ENCODE measurements at places on chromosomes 12 and 14. TPM values are rescaled to one million over a fixed set of nuclear protein-coding genes. Genes with fewer than 3 reads are reported as not detected.
A peak's percentile ranks its signal among the peaks of the same experiment; 100 is the strongest.

The PLXNC1 gene
- 4.0 TPM for total RNA-seq

The IPO4 gene
- 64.2 TPM for total RNA-seq

The KANSL2 gene
- 37.9 TPM for total RNA-seq

The KRT79 gene
- not detected for total RNA-seq

The HOXC10 gene
- total RNA-seq: not detected

DNA sequence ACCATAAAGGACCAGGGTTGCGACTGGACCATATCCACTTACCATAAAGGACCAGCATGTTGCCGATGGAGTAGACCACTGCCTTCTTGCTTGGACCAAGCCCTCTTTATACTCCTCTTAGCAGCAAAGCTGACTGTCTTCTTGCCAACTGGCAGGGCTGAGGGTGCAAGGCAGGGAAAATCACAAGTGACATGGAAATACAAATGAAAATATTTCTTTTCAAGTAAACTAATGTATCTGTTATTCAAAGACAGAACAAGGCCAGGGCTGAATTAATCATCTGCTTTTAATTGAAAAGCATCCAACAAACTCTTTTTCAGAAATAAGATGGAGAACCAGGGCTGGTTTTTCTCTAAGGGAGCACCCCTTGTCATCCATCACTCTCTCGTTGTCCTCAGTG lies at the start of gene CELA1:
TSS of gene CELA1 (minus strand) at position 99 of the 400 bp plus-strand sequence. CDS start at position 58, 41 bp downstream.
- no peak for DNase-seq
- no peaks in the 10 kb centered on the region for H3K27me3 ChIP-seq
- peaks cover 9% of the 10 kb centered on the region for H3K4me1 ChIP-seq
- H3K4me3 ChIP-seq: no peak within 1 kb of the TSS
- no peaks in the 10 kb centered on the region for H3K36me3 ChIP-seq

- H3K27ac ChIP-seq: no peak overlapping the region
- no peaks in the 10 kb centered on the region for H3K27me3 ChIP-seq
- no peak for DNase-seq
- peaks cover 47% of the 10 kb centered on the region for H3K4me1 ChIP-seq
- no peak overlapping the region for H3K4me3 ChIP-seq
- no peaks in the 10 kb centered on the region for H3K36me3 ChIP-seq
Measured at GRCh38 chr12:55037351-55037987, 17.7 kb downstream of the NEUROD4 start.

DNA sequence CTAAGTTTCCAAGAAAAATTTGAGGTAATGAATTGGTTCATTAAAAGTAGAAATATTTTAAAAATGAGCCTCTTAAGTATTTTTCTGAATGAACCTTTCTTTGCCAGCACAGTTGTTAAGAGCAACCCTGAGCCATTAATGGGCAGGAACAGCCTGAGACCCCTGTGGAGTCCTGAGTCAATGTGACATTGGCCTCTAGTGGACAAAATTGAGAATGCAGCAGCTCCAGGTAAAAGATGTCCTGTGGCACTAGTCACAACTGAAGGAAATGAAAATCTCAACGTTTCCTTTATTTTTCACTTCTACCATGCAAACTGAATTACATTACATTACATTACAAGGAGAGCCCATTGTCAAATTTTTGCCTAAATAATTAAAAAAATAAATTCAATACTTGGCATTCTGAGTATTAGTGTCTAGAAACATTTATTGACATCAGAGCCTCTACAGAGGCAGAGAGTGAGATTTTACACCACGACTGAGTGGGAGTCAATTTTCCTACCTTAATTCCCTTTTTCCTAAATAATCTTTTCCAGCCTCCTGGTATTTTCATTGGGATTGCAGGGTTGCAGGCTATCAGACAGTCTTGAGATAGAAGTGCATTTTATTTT lies 135.7 kb downstream of the PPM1H start:
- H3K4me1 ChIP-seq: no peaks in the 10 kb centered on the region
- H3K27me3 ChIP-seq: no peaks in the 10 kb centered on the region
- H3K36me3 ChIP-seq: no peaks in the 10 kb centered on the region

GRCh38 chr12:117671734-117672133 lies 297.1 kb downstream of the KSR2 start:
- DNase-seq: peak; percentile 8
- no peaks in the 10 kb centered on the region for H3K36me3 ChIP-seq
- no peak overlapping the region for H3K4me3 ChIP-seq
- H3K4me1 ChIP-seq: no peaks in the 10 kb centered on the region
- no peak overlapping the region for H3K27ac ChIP-seq

GRCh38 chr12:94289461-94290312 lies 141.3 kb downstream of the PLXNC1 start:
- H3K27ac ChIP-seq: no peak overlapping the region
- no peak overlapping the region for H3K4me3 ChIP-seq
- no peak for DNase-seq
- peaks cover 10% of the 10 kb centered on the region for H3K36me3 ChIP-seq

- H3K4me3 ChIP-seq: no peak overlapping the region
- no peaks in the 10 kb centered on the region for H3K4me1 ChIP-seq
- no peaks in the 10 kb centered on the region for H3K36me3 ChIP-seq
- no peaks in the 10 kb centered on the region for H3K27me3 ChIP-seq
Measured at GRCh38 chr12:23753628-23754365, 195.7 kb downstream of the SOX5 start.

DNA sequence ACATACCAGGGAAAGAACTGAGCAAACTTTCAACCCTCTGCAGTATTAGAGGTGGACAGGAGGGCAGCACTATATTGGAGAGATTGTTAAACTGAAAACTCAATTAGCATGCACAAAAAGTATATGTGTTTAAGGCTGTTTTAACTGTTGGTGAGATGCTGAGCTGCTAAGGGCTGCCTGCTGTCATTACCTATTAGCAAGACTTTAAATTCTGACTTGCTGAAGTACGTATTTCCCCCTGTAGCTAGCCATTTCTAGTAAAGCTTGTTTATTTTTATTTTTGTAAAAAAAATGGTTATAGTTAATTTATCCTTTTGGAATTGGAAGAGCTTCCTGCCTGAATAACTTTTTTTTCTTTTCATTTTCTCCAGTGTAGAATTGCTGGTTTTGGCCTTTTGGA lies 92.2 kb downstream of the CACNA1C start:
- no peaks in the 10 kb centered on the region for H3K36me3 ChIP-seq
- H3K4me1 ChIP-seq: no peaks in the 10 kb centered on the region
- peaks cover 2% of the 10 kb centered on the region for H3K27me3 ChIP-seq
- H3K27ac ChIP-seq: no peak overlapping the region
- no peak for DNase-seq
- H3K4me3 ChIP-seq: no peak overlapping the region

- DNase-seq: no peak
- H3K36me3 ChIP-seq: no peaks in the 10 kb centered on the region
- H3K4me1 ChIP-seq: no peaks in the 10 kb centered on the region
- no peak overlapping the region for H3K27ac ChIP-seq
- H3K27me3 ChIP-seq: no peaks in the 10 kb centered on the region
Measured at GRCh38 chr12:50314636-50315312, 31.5 kb upstream of the LIMA1 start.

- H3K4me1 ChIP-seq: no peaks in the 10 kb centered on the region
- H3K27ac ChIP-seq: no peak overlapping the region
- H3K36me3 ChIP-seq: no peaks in the 10 kb centered on the region
- H3K27me3 ChIP-seq: no peaks in the 10 kb centered on the region
- H3K4me3 ChIP-seq: no peak overlapping the region
- no peak for DNase-seq
Measured at GRCh38 chr12:19165451-19165850, 35.9 kb downstream of the PLEKHA5 start.

DNA sequence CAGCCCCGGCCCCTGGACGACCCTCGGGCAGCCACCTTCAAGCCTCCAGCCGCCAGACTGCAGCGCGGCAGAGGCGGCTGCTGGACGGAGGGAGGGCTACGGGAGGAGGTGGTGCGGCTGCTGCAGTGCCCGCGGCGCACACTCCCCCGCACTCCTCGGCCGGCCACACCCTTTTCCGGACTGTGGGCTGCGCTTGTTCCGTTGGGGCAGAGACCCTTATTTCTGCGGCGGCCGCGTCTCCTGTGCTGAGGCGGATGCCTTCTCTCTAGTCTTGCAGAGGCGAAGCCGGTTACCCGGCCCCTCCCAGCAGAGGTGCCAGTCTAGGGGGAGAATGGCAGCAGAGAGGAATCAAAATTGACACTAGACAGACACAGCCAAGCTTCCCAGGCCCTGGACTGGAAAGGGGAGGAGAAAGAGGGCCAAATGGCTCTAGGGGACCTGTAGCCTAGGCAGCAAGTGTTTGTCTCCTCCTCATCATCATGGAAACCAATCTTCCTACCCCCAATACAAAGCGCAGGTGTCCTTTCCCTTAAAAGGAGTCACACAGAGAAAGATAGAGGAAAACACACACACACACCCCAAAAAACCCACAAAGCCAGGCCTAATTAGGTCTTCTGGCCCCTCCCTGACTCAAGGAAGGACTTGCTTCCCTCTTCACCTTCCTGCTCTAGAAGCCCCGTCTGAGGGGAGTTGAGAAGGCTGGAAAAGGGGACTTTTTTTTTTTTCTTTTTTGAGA lies 1.3 kb downstream of the ESYT1 start:
- H3K4me3 ChIP-seq: peak overlapping the region; percentile 91
- peaks cover 60% of the 10 kb centered on the region for H3K4me1 ChIP-seq
- peaks cover 36% of the 10 kb centered on the region for H3K36me3 ChIP-seq
- DNase-seq: peak; percentile 66

DNA sequence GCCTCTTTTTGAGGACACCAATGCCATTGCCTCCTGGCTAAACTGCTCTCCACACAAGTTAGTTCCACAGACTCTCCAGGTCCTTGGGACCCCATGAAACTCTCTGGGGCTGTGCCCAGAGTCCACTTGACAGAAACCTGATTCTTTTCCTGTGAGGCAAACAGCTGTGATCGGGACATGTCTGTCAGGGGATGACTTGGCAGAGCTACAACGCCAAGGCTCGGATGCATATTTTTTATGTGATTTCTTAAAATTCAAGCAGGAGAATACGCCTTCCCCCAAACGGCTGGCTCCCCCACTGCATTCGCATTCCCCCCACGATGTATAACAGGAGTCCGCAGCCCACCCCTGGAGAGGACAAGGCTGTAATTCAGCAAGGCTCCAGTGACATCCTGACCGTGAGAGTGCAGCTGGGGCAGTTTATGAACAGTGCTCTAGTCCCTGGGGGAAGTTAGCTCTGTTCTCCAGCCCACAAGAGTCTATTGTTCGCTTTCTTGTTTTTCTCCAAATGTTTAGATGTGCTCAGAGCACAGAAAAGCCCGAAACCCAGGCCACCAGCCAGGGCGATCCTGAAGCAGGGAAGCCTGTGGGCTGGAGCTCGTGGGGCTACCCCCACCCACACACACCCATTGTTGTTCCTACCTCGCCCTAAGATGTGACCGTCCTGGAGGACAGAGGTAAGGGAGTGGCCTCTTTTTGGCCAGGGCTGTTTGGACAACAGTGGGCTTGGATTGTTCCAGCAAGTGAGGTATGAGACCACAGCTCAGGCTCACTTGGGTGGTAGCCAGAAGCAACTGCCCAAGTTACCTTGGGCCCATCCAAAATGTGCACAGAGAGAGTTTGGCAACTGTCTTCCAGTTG lies 159.5 kb downstream of the ZFP36L1 start:
- H3K4me1 ChIP-seq: peaks cover 6% of the 10 kb centered on the region
- no peak for DNase-seq
- H3K27ac ChIP-seq: no peak overlapping the region
- no peaks in the 10 kb centered on the region for H3K36me3 ChIP-seq

- DNase-seq: no peak
- no peaks in the 10 kb centered on the region for H3K36me3 ChIP-seq
- peaks cover 67% of the 10 kb centered on the region for H3K4me1 ChIP-seq
- H3K27me3 ChIP-seq: no peaks in the 10 kb centered on the region
- peak overlapping the region; percentile 77 for H3K4me3 ChIP-seq
Measured at GRCh38 chr12:9793779-9794395, 33.2 kb upstream of the CD69 start.

DNA sequence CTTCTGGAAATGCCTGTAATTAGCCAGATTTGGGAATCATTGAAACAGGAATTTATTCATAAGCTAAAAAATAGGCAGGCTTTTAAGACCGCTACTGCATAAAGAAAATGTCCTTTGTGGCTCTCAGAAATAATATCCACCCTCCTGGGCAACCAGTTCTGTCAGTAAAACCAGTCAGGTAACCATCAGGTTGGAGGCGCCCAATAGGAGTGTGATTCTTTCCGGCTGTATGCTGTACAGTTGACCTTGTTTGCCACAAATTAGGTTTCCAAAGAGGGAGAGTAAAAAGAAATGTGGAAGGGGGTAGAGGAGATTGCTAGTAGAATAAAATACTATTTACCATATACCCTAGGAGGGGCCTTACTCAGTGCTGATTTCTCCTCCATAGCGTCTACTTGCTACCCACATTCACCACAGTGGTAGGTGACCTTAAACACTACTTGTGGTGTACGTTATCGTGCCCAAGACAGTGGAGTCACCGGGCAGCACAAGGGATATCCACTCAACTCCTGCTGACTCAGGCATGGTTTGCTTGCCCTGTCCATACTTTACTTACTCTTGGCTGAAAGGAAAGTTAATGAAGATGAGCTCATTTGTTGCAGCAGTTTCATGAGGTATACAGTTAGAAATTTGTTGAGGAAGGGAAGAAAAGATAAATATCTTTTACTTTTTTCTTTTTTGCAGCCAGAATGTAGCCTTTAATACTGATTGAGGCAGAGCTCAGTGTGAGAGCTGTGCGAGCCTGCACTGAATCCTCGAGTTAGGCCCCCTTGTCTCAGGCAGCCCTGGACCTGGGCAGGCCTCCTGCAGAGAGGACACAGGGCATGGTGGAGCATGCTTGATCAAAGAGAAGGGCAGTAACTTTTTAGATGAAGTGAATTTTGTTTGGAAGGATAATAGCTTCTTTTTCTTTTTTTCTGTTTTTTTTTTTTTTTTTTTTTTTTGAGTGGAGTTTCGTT lies 76.7 kb downstream of the DIP2B start:
- H3K27me3 ChIP-seq: no peaks in the 10 kb centered on the region
- H3K4me1 ChIP-seq: peaks cover 27% of the 10 kb centered on the region
- no peak for DNase-seq
- H3K36me3 ChIP-seq: peaks cover 1% of the 10 kb centered on the region

DNA sequence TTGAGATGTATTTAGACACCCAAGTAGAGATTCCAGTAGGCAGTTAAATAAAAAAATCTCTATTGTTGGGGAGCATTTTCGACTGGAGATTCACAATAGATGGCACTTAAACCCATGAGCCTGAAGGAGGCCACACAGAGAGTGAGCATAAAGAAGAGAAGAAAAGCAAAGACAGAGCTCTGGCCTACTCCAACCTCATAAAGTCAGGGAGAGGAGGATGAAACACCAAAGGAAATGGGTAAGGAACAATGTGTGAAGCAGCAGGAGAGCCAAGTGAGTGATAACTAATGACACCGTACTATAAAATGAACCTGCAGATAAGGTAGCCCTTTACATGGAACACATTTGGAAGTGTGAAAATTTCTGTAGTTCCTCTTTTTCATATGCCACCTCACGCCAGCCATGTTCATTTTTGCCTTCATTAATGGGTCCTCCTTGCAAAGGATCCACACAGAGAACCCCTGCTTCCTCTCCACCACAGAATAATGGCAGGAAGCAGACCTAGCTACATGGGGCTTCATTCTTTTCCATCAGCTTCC lies 150.0 kb upstream of the SYT10 start:
- H3K36me3 ChIP-seq: no peaks in the 10 kb centered on the region
- H3K4me3 ChIP-seq: no peak overlapping the region
- H3K4me1 ChIP-seq: no peaks in the 10 kb centered on the region
- DNase-seq: no peak
- no peak overlapping the region for H3K27ac ChIP-seq

- no peak for DNase-seq
- no peak overlapping the region for H3K4me3 ChIP-seq
- H3K4me1 ChIP-seq: no peaks in the 10 kb centered on the region
- no peak overlapping the region for H3K27ac ChIP-seq
- H3K27me3 ChIP-seq: no peaks in the 10 kb centered on the region
Measured at GRCh38 chr12:62581288-62582064, 114.8 kb downstream of the MON2 start.

- peaks cover 42% of the 10 kb centered on the region for H3K4me1 ChIP-seq
- H3K4me3 ChIP-seq: peak overlapping the region; percentile 90
- H3K27ac ChIP-seq: peak overlapping the region; percentile 80
- no peaks in the 10 kb centered on the region for H3K27me3 ChIP-seq
- H3K36me3 ChIP-seq: peaks cover 11% of the 10 kb centered on the region
Measured at GRCh38 chr14:77375973-77376770, 722 bp downstream of the TMED8 start.
